ENCODE measurements at places on chromosomes 5 and 9.

DNA sequence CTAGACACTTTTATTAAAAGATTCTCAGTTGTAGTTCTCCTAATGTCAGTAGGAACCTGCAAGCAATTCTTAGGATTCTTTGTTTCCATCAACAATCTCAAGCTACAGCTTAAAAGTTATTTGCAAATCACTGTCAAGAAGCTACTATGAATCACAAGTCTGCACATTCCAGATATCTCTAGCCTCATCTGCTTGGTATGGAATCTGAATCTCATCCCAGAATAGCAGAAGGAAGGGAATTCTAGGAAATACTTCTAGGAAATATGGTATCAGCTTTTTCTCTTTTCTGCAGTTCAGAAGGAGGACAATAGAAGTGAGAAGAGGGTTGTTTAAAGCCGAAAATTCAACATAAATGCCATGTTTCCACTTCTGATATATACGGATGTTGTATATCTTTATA is 792.2 kb upstream of the CDH9 start:
- DNase-seq: no peak

DNA sequence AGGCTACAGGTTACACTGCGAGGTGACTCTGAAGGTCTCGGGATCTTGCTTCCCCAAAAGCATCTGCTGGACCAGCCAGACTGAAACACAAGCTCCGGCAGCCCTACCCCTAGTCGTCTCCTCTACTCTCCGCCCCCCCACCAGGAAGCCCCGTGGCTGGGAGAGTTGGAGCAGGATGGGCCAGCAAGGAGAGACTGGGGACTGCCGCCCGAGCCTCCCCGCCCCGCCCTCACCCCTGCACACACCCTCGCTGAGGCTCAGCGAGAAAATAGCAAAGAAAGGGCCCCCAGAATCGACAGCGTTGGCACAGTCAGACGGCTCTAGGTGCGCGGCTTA is 1.3 kb downstream of the TRIM7 start:
- DNase-seq: no peak

DNA sequence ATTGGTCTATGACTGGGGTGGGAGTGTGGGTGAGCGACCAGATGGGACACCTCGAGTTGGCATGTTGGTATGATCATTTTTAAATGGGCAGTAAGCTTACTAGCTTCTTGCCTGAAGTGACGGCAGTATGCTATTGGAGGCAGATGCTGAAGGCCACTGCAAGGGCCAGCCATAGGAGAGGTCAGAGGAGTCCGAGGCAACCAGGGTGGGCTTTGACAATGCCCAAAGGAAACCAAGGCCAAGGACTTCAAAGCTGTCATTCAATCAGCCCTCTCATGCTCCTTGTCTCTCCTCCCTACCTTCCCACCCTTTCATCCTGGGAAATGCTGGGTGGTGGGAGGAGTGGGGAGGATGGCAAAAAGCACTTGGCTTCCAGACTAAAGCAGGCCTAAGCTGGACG is 57.1 kb upstream of the GLRX start:
- DNase-seq: no peak

DNA sequence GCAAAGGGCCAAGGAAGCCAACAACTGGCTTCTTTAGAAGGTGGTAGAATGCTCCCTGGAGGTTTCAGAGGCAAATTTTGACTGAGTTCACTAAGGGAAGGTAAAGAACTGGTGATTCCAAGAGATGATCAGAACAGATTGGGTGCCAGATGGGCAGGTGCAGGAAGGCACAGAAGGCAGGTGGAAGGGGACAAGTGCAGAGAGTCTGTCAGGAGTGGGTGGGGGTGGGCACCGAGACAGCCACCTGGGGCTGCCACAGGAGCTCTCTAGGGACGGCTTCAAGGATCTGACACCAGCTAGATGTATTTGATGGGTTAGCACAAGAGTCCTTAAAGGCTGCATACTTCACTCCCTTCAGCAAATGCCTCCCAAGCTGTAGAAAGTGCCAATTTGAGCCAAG is 207.3 kb downstream of the PTTG1 start:
- no peak for DNase-seq

DNA sequence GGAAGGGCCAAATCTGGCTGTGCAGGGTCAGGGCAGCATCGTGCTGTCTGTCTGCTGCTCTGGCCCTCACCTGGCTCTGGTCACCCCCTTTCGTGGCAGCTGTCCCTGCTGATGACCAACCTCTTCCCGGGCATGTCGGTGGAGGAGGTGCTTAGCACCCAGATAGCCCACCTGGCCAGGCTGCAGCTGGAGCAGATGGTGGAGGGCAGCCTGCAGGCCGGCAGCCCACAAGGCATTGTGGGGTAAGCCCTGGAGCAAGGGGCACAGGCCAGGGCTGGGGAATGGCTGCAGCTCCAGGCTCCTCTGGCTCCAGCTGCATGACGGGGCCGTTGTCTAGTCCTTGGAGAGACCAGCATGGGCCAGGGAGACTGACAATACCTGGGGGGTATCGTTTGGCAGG is 8.2 kb downstream of the TOR2A start:
- DNase-seq: no peak

- no peak for DNase-seq
Observed at GRCh38 chr9:73213300-73213699, 61.6 kb downstream of the ANXA1 start.

GRCh38 chr9:137569609-137570203 is 9.0 kb downstream of the DPH7 start:
- no peak for DNase-seq

GRCh38 chr9:101673642-101674041 is 64.8 kb downstream of the GRIN3A start:
- no peak for DNase-seq

- DNase-seq: no peak
Observed at GRCh38 chr5:41927604-41928003, 2.5 kb downstream of the FBXO4 start.

- DNase-seq: no peak
Observed at GRCh38 chr9:2220036-2220435, 204.9 kb downstream of the SMARCA2 start.

DNA sequence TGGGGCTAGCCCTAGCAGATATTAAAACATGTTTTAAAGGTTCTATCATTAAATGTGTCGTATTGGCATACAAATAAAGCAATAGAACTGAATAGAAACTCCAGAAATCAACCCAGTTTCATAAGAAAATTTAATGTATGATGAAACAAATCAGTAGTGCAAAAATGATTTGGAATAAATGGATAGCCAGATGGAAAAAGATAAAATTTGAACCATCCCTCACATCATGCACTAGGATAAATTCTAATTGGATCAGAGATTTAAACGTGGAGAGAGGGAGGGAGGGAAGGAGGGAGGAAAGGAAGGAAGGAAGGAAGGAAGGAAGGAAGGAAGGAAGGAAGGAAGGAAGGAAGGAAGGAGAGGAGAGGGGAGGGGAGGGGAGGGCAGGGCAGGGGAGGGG is 235.3 kb downstream of the SEC61B start:
- no peak for DNase-seq

DNA sequence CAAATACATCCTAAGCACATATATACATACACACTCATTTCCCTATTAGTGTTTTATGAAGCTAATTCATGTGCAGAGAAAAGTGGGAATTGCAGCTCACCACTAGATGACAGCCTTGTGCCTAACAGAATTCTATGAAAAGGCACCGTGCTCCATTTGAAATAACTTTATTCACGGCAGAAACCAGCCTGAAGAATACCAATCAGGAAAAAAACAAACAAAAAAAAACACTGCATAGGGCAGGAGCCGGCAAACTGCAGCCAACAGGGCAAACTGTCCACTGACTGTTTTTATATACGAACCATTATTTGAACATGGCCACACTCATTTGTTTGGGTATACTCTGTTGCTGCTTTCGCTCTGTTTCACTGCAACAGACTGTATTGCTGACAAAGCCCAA is 33.6 kb downstream of the ERMP1 start:
- no peak for DNase-seq

GRCh38 chr9:14453286-14453685 is 139.3 kb upstream of the NFIB start:
- no peak for DNase-seq

- DNase-seq: no peak
Observed at GRCh38 chr9:114282104-114282485, 40.8 kb upstream of the ORM1 start.

DNA sequence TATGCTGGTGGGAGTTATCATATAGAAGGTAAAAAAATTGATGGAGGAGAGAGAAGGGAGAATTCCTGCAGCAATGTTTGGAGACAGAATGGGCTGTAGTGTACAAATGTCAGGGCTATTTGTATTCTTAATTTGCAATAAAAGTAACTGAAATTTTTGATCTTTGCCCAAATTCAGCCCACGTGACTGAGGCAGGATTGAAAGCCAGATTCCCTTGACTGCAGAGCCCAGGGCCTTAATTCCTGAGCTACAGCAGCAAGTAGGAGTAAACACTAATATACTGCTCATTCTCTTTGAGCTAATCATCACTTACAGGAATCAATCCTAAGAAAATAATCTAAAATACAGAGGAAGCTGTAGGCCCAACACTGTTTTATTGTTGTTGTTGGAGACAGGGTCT is 5.2 kb upstream of the ANXA6 start:
- no peak for DNase-seq

GRCh38 chr9:96113032-96113431 is 188.9 kb downstream of the HSD17B3 start:
- no peak for DNase-seq

- DNase-seq: no peak
Observed at GRCh38 chr9:36966371-36967097, 67.5 kb downstream of the PAX5 start.

GRCh38 chr9:117678871-117679270 is 25.3 kb upstream of the TLR4 start:
- no peak for DNase-seq

DNA sequence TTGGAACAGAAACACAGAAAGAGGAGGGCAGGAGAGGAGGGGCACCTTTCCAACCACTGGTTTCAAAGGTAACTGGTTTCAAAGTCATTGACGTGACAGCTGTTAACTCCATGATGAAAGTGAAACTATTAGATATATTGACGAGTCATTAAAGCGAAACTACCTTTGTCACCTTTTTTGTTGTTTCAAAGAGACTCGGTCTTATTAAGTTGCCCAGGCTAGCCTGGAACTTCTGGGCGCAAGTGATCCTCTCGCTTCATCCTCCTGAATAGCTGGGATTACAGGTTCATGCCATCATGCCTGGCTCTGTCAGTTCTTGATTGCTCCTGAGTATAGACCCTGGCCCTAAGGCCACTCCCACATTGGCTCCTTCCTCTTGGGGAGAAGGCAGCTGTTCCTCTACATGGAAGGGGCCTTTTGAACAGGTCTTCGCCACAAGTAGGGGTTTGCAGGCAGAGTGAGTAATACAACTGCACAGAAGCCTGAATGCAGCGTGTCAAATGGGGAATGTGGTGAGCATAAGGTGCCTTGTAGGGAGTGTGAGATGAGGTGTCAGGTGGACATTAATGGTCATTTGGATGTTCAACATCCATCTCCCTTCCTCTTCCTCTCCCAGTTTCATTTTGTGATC is 3.4 kb upstream of the F12 start:
- DNase-seq: no peak

- DNase-seq: no peak
Observed at GRCh38 chr9:21993893-21994555, at the start of gene CDKN2A. TSS of gene CDKN2A (minus strand) at chr9:21994392.

DNA sequence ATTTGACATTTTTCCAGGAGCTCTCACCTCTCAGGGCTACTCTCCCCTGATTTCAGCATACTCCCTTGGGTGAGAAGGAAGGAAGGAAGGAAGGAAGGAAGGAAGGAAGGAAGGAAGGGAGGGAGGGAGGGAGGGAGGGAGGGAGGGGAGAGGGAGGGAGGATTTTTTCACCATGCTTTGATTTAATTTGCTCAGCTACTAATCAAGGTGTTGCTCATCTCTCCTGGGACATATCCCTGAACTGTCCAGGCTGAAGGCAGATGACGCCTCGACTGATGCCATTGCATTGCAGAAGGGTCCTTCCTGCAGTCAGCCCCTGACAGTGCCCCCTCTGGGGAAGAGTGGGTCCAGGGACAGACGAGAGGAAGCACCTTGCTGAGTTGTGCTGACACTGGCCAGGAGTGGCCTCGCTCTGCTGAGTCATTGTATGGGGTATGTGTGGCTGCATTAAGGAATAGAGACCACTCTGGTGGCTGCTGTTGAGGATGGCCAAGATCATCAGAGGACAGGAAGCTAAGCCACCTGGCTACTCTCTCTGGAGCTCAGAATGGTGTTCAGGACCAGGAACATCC is 43.6 kb upstream of the CRB2 start:
- DNase-seq: no peak

- DNase-seq: no peak
Observed at GRCh38 chr9:135074354-135075233, 12.9 kb upstream of the OLFM1 start.

GRCh38 chr9:27350382-27350976 is 53.5 kb upstream of the EQTN start:
- no peak for DNase-seq

DNA sequence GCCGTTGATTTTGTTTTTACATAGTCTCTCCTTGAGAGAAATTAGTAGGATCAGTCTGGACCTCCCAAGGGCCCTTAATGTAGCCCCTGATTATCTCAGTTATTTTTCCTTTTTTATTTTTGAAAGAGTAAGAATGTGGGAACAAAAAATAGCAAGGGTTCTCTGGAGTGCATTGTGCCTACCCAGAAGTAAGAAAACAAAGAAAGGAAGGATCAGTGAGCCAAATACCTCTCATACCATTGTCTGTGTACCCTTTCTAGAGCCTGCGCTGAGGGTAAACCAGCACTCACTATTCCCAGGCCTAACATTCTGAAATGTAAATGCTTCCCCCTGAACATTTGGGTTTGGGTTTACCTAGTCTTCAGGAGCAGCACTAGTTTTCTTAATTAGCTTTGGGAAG is 213.0 kb upstream of the TARS1 start:
- DNase-seq: no peak

DNA sequence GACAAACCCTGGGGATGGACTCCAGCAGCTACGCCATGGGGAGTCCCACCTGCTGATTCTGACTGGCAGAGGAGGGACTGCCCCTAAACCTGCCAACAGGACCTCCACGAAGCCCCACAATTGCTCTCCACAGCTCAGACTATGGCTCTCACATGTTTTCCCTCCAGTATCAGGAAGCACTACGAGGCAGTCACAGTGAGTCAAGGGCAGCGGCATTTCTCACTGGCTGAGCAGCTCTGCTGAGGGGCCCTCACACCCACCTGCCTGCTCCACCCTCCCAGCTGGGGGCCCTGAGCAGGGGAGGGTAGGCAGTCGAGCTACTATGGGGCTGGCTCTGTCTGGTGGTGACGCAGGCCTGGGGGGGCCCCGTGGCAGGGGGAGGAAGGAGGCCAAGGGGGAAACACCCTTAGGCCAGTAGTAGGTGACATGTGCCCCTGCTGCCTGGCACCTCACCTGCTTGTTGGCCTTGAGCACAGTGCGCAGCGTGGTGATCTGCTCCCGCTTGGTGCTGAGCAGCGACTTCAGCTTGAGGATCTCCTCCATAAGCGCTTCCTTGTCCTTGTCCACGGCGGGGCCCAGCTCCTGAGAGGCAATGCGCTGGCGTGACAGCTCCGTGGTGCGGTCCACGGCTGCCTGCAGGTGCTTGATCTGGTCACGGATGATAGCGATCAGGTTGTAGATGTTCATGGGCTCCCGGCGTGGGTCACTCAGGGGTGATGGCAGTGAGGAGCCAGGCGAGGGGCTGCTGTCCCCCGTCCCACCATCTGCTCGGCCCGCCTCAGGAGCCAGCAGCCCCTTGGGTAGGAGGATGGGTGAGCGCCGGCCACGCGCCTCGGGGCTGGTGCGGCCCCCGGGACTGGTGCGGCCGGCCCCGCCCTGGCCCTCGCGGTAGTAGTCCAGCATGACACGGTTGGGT is 46.3 kb downstream of the BICD2 start:
- DNase-seq: no peak

GRCh38 chr9:14097666-14098415 is 216.1 kb downstream of the NFIB start:
- no peak for DNase-seq

All from ascending aorta (tissue), 2 donors.